ENCODE measurements at places on chromosomes 11 and 22.

DNA sequence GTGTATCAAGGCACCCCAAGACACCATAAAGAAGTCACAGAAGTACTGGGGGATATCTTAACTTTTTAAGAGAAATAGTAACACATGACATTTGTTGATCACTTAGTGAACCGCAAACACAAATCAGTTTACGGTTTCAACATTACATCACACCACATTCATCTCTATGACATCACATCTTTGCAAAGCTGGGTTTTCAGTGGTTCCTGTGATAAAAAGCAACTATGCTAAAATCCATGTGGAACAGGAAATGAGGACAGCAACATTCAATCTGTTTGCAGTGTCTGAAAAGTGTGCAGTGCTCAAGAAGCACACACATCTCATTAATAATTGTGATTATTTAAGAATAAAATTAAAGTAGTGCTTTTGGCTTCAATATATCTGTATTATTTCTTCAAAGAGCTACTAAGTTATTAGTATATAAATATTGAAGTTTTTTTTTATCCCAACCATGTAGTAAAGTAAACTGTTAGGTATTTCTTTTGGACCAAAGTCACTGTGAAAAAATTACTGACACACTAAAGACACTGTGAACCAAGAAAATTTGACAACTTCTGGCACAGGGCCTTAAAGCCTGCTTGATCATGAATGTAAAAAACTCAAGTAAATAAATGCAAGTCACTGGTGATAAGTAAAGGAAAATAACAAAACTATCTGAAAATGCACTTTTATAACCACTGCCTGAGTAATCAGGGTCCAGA is 156.0 kb upstream of the SOX6 start:
- DNase-seq = no peak

- no peak for DNase-seq
Measured at GRCh38 chr22:35984183-35985175, 44.1 kb downstream of the RBFOX2 start.

DNA sequence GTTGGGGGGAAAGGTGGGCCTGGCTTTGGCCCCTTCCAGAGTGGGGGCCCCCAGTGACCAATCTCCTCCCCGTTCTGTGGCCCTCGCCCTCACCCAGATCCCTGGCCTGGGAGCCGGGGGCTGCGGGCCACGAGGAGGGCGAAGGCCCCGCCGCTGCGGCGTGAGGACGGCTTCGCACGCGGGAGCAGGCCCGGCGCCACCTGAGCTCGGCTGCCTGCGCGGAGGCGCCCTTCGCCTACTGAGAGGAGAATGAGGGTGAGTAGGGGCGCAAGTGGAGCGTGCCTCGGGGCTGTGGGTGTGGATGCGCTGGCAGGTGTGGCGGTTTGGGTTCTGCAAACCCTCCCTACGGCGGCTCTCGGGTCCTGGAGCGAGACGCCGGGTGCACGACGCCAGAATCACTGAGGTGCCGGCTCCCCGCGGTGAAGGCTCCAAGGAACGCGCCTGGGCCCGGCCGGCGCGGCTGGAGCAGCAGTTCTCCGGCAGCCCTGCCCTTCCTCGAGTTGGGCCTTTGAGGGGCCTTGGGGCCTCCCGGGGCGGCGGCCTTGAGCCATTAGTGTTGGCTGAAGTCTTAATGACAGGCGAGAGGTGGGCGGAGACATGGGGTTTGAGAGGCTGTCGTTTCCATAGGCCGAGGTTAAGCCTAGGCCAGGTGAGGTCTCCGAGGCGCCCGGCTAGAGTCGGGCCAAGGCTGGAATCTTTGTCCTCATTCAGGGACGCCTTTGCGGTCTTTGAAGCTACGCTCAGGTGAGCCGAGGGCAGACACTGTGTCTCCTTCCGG is 65.3 kb downstream of the CTTN start:
- no peak for DNase-seq

- no peak for DNase-seq
Measured at GRCh38 chr11:26992031-26992541, 1.8 kb upstream of the FIBIN start.

- DNase-seq = no peak
Measured at GRCh38 chr11:105297463-105297862, 157.9 kb upstream of the CARD18 start.

GRCh38 chr11:114128399-114128798 is 68.9 kb downstream of the ZBTB16 start:
- no peak for DNase-seq

- no peak for DNase-seq
Measured at GRCh38 chr11:38159038-38159437, 1561.0 kb upstream of the RAG2 start.

All from CD8-positive, alpha-beta T cell (primary cell).